ENCODE measurements at places on chromosomes 7 and 10.

GRCh38 chr10:75140246-75140645 lies 28.8 kb downstream of the SAMD8 start:
- no peak for DNase-seq

- no peak for DNase-seq
These were observed 199.3 kb downstream of the SNX10 start for GRCh38 chr7:26490640-26491624.

DNA sequence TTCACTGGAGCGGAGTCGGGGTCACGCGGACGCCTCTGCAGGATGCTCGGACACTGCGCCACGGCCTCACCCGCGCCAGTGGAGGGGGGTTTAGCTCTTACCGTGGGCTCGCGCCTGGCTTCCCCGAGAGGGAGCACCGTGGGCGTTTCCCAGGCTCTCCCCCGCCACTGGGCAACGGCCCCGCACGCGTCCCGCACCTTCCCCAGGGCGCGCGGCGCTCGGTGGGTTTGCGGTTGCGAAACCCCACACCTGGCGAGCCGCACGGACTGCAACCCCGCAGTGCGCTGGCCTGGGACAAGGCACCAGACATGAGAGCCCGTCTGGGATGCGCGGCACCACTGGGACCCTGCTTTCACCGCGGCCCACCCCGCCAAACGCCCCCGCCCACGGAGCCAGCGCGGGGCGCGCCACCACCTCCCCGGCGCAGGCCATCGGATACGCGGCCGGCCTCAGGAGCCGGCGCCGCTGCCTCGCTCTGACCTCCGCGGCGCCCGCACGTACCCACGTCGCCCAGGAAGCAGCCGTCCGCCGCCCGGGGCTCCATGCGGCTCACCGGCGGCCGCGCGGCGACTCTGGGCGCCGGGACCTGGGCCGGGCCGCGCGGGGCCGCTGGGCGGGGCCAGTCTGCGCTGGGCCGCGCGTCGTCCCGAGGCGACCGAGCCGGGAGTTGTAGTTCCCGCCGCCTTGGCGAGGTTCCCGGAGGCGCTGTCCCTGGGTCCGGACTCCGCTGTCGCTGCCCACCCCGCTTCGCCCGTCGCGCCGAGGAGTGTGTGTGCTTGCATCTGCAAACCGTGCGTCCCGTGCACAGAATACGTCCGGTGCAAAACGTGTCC lies at the start of gene ASB13:
Gene ASB13 (minus strand): TSS at position 588 of the 833 bp plus-strand sequence. CDS start 44 bp downstream, at position 544.
- DNase-seq = peak; percentile 52

GRCh38 chr7:114957444-114957843 lies 35.5 kb downstream of the MDFIC start:
- DNase-seq = no peak

GRCh38 chr7:20112696-20113095 lies 104.5 kb downstream of the MACC1 start:
- no peak for DNase-seq

DNA sequence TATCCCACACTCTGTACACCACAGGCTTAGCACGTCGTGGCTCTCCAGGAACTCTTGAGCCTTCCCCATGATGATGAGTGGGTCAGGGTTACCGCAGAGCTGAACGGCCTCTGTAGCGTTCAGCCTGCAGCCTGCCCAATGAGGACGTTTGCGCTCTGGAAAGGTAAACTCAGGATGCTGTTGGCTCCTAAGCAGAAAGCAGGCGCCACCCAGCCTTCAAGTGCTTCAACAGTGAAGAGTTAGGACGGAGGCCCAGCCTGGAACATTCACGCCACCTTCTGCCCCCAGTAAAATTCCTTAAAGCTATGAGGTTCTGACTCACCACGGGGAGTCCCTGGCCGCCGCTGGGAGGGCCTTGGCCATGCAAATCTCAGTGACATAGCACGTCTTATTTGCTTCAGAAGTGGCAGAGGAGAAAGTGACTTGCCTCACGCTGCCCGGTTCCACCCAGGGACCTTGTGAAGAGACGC lies 161.5 kb upstream of the SH2B2 start:
- DNase-seq = peak; percentile 82

- DNase-seq = no peak
These were observed 24.0 kb upstream of the ERCC6 start for GRCh38 chr10:49562893-49563292.

DNA sequence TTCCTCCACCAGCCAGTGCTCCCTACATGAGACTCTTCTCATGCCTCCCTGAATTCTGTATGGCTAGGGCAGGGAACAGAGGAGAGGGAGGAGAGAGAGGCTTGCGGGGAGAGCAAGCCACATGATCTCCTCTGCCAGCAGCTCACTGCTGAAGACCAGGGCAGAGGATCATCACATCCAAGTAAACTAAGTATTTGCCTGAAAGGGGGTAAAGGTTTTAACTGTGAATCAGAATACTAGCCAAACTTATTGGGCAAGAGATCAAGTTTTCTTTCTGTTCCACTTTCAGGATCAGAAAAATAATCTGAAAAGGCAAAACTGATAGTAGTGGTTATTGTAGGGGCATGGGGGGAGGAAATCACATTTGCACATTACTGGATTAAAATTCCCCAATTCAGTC lies 17.8 kb upstream of the ERCC6 start:
- DNase-seq = no peak

- DNase-seq = no peak
These were observed 3.5 kb upstream of the EBF3 start for GRCh38 chr10:129967579-129968019.

GRCh38 chr10:101525848-101526247 lies 62.2 kb downstream of the POLL start:
- no peak for DNase-seq

DNA sequence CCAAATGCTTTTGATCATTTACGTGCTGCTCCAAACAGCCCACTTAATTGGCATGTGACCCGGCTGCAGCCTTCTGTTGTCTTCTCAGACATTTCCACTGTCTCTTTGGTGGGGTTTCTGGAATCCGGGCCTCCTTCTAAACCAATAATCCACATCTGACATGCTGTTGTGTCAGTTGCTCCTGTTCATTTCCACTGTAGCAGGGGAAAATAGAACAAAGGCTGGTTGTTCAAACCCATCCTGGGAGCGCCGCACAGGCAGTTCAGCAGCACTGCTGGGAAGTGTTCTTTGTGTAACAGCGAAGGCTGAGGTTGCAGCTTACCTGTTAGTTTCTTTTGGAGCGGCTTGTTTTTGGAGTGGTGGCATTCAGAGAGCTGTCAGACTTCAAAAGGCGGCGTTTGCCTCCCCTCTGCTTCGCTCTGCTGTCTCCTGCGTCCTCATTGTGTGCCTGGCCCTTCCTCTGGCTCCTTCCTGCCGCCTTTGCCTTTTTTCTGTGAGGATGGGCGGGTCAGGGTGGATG lies 149.4 kb downstream of the SNX10 start:
- no peak for DNase-seq

DNA sequence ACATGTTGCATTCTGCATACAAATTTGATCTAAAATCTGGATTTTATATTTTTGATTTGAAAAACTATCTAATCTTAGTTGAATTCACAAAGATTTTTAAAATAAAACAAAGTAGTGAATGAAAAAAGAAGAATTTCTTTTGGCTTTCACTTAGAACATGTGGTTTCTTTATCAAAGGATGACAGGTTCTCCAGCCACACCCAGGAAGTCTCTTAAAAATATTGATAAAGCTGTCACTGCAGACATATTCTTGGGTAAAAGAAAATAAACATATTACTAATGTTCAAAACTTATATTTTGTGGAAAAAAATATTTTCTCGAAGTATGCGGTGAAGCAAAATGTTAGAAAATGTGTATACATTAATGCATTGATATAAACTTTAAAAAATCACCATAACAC lies 44.3 kb downstream of the ARL4A start:
- DNase-seq = no peak

GRCh38 chr7:87110778-87111177 lies 41.5 kb upstream of the DMTF1 start:
- DNase-seq = no peak

GRCh38 chr7:104153287-104153686 lies 54.5 kb downstream of the ORC5 start:
- DNase-seq = no peak

GRCh38 chr7:151691449-151691848 lies 171.8 kb upstream of the RHEB start:
- DNase-seq = no peak

- DNase-seq = no peak
These were observed 17.2 kb downstream of the ZNF488 start for GRCh38 chr10:47366731-47367460.

- DNase-seq = no peak
These were observed 926 bp upstream of the C10orf71 start for GRCh38 chr10:49297818-49298670.
